ENCODE measurements at places on chromosomes 16 and 17.
A peak's percentile ranks its signal among the peaks of the same experiment; 100 is the strongest.

GRCh38 chr17:393806-394717 is 41.5 kb upstream of the RPH3AL start:
- no peak for DNase-seq

DNA sequence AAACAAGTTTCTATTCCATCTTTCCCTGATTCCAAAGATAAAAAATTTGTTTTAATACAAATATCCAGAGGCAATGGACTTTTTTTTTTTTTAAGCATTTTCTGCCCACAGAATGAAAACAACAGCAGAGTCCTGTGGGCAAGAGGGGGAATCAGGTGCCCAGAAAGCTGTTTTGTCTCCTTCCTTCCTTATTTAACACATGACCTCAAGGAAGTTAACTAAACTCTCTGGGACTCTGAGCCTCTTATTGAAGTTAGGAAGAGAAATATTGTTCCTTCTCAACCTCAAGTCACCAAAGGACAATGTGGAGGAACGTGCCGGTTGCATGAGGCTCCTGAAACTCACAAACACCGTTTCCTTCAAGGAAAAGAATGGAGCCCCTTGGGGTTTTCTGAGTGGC is 34.9 kb downstream of the LITAF start:
- no peak for DNase-seq

- DNase-seq, result no peak
These were observed 244.9 kb downstream of the CA10 start for GRCh38 chr17:51913491-51914205.

DNA sequence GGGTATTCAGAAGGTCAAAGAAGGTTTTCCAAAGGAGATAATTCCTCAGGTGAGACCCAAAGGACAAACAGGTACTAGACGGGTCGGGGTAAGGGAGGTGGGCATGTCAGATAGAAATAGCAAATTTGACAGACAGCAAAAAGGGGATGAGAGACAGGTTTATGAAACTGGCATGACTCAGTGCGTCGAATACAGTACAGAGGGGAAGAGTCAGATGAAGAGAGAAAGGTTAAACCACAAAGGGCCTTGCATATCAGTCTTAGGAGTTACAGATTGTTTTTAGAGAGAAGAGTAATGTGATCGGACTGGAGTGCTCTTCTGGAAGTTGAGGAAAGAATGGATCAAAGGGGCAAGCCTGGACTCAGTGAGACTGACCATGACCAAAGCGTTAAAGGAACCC is 88.4 kb downstream of the ZZEF1 start:
- no peak for DNase-seq

DNA sequence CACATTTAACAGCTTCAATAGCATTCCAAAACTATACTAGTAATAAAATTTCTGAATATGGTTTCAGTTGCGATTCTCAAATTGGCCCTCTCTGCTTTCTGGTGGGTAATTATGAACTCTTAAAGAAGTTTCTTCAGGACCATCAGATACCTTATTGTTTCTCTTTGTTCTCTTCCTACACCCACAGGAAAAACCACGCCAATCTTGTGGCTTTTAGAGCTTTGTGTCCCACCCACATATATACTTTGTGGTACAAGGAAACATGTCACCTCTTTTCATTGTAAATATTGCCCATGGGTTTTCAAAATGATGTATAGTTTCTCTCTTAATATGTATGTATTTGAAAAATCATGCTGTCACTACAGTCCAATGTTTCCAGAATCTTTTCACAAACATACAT is 12.1 kb downstream of the ABCA9 start:
- no peak for DNase-seq

DNA sequence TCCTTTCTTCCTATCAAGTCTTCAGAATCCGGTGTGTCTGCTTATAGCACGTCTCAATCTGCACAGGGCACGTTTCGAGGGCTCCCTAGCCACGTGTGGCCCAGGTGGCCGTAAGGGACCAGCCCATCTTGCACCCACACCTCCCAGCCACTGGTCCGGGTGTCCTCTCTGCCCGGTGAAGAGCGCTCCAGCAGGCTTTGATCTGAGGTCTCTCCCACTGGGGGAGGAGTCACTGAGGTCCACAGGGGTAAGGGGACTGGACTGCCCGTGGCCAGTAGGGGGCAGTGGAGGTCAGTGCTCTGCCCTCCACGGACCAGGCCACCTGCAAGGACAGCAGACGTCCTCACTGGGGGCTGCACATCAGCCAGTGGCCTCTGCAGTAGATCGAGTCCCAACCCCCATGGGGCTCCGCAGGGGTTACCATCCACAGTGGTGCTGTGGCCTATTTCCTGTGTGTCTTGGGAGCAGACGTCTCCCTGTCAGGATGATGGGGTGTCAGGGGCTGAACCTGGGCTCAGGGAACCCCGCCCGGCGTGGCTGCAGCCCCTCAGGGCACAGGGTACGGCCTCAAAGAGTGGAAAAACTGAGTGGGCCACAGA is 204.1 kb upstream of the CIBAR2 start:
- DNase-seq, result peak; percentile 84

GRCh38 chr16:82699260-82699659 is 72.5 kb downstream of the CDH13 start:
- DNase-seq, result no peak

GRCh38 chr17:73365301-73365874 is 53.6 kb upstream of the CDC42EP4 start:
- no peak for DNase-seq

GRCh38 chr17:16352303-16352666 is 984 bp downstream of the CENPV start:
- peak; percentile 54 for DNase-seq

- DNase-seq, result no peak
These were observed 20.7 kb downstream of the TMEM235 start for GRCh38 chr17:78252111-78252634.
